Activated CD4-positive, CD25-positive, alpha-beta regulatory T cell (primary cell): ENCODE measurements at places on chromosomes 7 and 10.

GRCh38 chr10:52853704-52854103, 81.1 kb upstream of the MBL2 start:
- no peak for DNase-seq

GRCh38 chr7:156378806-156379205, 261.8 kb upstream of the RNF32 start:
- DNase-seq = no peak

DNA sequence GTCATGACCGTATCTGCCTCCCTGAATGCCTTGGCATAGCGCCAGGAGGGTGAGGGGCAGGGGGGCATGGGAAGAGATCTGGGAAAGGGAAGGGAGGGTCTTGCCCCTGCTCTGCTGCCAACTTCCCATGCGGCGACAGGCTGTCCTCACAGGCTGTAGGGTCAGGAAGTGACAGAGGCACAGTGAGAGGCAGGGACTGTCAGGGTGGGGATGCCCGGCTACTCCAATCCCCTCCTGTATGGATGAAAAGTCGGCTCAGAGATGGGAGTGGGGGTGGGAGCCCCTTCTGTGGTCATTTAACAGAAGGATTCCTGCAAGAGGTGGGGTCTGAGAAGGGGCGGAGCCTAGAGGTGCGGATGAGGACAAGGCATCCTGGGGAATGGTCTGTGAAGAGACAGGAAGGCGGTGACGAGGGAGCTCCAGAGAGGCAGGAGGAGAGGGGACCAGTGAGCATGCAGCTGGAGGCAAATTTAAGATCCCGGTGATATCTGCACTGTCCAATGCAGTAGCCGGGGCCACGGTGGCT, 20.8 kb upstream of the UNC5B start:
- no peak for DNase-seq

DNA sequence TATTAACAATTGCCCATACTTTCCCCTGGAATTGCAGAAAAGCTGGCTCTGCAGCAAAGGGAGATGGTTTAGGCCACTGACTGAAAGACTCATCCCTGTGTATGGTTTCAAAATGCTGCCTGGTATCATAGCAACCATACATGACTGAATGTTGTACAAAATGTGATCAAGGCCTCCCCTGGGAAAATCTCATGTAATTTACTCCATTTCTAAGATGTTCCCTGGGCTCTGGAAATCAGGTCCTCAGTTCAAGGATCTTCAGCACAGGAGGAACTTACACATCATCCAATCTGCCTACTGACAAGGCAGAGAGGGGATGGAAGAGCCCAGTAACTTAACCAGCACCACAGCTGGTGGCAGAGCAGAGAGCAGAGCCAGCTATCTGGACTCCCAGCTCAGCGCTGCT, 111.8 kb downstream of the JAZF1 start:
- DNase-seq = no peak

- DNase-seq = peak; percentile 2
Observed at GRCh38 chr7:72493850-72494661, 81.9 kb upstream of the CALN1 start.
